Heart right ventricle (tissue), 16 donors: ENCODE measurements at places on chromosomes 3 and 15. TPM values are rescaled to one million over a fixed set of nuclear protein-coding genes. Genes with fewer than 3 reads are reported as not detected.

The RARRES1 gene
- 2.8 TPM for total RNA-seq

The NMNAT3 gene
- 14.3 TPM for total RNA-seq

The LMCD1 gene
- total RNA-seq, result 47.1 TPM

The TBL1XR1 gene
- total RNA-seq, result 80.1 TPM

The BCL2A1 gene
- 1.00 TPM for total RNA-seq

The PTPRG gene
- 37.9 TPM for total RNA-seq

The INSYN1 gene
- total RNA-seq, result 221 TPM

The FAM174B gene
- 11.4 TPM for total RNA-seq

The ITIH1 gene
- not detected for total RNA-seq

The MOBP gene
- 0.59 TPM for total RNA-seq

The RLBP1 gene
- not detected for total RNA-seq

The ISLR gene
- 11.6 TPM for total RNA-seq

The BTLA gene
- 0.07 TPM for total RNA-seq

The RARB gene
- total RNA-seq, result 16.9 TPM

The DUOX2 gene
- not detected for total RNA-seq
